ENCODE measurements at places on chromosomes 1 and 21.

GRCh38 chr1:23251812-23252211 is 34.5 kb upstream of the HTR1D start:
- no peak for DNase-seq

DNA sequence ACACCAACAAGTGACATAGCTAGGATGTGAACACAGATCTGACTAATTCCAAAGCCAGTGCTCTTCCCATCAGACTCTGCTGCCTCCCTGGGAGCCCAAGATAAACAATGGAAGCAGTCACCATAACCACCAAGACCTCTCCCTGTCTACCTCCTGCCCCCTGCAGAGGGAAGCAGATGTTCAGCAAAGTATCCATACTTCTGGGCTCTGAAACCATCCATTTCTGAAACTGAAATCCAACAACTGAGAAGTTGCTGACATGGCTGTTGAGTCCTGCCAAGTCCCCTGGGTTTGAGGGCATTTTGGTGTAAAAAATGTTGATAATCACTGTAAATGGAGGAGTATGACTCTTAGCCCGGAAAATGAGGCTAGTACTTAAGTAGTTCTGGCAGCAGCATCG is 102.1 kb downstream of the TYW3 start:
- DNase-seq = no peak

GRCh38 chr1:171257607-171258076 is 9.3 kb downstream of the FMO1 start:
- DNase-seq = no peak

GRCh38 chr1:21878840-21879478 is 58.2 kb downstream of the HSPG2 start:
- no peak for DNase-seq

GRCh38 chr1:113031171-113031933 is 41.6 kb upstream of the LRIG2 start:
- no peak for DNase-seq

DNA sequence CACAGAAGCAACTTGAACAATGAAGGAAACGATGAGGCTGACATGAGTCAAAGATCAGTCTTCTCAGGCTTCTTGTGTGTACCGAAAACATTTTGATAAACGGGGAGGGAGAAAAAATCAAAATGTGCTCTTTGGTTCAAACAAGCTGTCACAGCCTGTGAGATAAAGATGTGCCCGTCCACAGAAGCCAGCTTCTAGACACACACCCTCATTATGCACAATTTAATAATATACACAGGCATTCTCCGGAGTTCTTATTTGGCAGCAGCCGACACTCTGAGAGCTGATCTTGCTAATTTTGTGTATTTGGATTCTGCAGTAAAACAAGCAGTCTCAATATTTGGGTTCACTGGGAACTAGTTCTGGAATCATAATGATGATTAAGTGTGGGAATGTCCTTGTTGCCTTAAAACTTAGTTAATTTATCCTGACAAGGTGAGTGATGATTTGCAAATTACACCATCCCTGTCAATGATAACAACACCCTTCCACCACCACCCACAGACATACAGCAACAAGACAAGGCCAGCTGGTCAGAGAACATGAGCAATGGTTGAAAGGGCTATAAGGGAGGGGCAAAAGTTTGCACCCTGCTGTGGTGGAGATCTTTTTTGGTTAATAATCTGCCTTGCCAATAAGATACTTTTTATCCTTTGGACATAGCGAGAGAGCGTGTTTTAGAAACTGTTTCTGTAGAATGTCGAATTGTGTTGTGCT is 269.9 kb upstream of the KIAA0040 start:
- no peak for DNase-seq

- no peak for DNase-seq
Measured at GRCh38 chr21:42746240-42746592, 92.8 kb downstream of the PDE9A start.

- no peak for DNase-seq
Measured at GRCh38 chr1:44453798-44454349, 48.8 kb downstream of the RNF220 start.

GRCh38 chr1:186301448-186301847 is 73.6 kb downstream of the TPR start:
- no peak for DNase-seq

DNA sequence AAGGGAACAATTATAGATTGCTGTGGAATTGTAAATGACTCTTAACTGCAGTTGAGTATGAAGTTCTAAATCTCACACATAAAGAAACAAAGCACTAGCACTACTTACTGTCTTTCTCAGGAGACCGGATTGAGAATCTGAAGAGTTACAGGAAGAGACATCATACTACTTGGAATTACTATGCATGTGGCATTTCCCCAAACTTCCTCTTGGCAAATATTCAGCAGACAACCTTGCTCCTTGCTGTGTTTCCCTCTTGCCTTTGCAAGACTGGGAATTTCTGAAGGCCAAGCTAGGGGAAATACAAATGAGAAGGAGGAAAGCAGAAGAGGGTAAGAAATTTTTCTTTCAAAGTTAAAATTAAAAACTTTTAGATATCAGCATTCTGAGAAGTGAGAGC is 173.6 kb upstream of the KCTD3 start:
- no peak for DNase-seq

GRCh38 chr1:21361506-21361905 is 71.2 kb upstream of the ECE1 start:
- no peak for DNase-seq

DNA sequence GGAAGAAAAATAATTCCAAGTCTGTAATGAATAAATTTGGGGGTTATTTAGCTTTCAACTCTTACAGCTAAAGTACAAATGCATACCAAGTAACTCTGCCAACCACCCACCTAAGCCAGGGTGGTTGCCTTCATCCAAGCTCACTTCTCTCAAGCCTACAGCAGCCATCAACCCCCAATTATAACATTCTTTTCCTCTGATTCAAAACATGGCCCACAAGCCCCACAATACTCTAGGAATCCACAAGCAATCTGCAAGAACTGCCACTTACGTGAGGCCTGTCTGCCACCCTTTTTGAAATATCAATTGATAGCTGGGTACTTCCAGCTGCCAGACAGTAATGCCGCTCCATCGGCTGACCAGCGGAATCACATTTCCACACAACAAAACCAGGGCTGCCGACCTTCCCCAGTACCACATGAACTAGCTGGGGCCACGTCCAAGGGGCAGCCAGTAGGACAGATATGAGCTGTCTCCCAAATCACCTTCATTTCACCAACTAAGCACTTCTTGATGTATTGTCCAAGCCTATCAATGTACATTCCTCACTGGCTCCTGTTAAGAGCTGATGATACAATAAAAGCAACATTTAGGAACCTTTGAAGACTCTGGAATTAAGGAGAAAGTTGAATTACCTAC is 3.2 kb downstream of the LBR start:
- no peak for DNase-seq

DNA sequence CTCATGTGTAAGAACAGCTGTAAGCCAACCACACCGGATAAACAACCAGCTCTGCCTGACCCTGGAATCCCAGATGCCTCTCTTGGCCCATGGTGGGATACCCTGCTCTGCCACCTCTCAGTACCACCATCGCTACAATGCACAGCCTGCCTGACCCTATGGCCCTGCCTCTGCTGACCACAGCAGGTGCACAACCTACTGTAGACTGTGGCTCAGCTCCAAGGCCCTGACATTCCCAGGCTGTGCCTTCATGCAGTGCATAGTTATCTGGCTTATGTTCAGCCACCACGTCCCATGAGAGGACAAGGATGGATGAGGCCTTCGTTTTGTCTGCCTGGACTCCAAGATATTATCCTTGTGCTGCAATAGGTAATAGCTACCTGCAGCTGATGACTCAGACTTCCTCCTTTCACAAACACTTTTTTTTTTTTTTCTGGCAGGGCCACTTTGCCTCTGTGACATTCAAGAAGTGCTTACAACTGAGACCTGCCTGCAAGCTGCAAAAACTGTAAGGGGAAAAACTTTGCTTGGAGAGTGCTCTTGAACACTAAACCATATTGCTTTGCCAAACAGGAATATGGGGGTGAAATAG is 177.7 kb downstream of the URB2 start:
- no peak for DNase-seq

GRCh38 chr1:216749232-216749631 is 26.0 kb upstream of the ESRRG start:
- DNase-seq = no peak

DNA sequence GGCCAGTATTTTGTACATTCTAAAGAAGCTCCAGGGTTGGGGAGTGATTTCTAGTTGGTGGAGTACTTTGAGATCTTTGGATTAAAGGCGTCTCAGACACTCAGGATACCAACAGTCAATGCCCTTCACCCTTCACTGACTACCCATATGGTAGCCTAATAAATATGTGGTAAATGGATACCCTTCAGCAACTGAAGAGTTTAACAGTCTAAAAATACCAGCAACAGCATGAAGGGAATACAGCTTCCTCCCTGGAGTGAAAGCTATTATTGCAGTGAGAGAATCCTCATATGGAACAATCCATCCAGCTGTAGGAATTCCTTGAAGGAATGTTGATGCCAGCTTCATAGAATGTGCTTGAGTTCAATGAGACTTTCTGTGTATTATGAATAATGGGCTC is 26.8 kb downstream of the DNAJC11 start:
- DNase-seq = no peak

DNA sequence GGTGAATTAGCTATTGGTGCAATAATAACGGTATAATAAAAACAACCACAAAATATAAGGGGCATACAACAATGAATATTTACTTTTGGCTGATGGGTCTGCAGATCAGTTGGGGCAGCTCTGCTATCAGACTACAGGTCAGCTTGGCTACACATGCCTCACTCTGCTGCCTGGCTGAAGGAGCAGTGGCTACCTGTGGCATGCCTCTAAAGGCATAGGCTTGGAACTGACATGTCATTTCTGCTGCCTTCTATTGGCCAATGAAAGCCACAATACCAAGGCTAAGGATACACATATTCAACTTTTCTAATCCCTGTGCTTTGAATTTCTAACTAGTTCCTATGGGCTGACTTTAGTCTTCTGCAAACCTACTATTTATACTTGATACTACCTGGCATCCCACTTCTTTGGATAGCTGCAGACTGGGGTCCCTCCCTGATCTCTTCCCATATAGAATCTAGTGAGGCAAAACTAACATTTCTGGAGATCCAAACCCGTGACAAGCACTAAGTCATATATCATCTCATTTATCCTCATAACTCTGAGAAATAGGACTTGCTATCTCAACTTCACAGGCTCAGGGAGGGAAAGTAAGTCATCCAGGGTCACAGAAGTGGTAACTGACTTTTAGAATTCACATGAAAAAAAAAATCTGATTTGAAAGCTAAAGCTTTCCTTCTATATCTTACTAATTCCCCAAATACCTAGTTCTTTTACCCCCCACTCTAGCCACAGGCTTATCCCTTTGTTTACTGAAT is 19.2 kb upstream of the SYDE2 start:
- no peak for DNase-seq

DNA sequence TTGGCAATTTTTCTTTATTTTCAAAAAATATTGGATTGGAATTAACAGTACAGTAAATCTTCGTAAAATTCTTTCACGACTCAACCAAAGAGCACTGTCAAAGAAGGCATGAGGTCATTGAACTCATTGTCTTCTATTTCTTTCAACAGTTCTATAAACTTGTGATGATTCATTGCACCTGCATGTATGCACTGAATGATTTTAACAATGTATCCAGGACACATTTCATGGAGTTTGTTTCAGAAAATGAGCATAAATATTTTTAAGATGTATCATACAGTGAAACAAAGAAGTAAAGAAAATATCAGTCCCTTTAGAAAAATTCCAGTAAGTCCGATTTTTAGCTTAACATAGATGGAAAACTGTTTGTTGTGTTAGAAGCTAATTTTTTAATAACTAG is 33.6 kb upstream of the CD34 start:
- DNase-seq = no peak

GRCh38 chr1:109499661-109500536 is 6.0 kb downstream of the CYB561D1 start:
- peak; percentile 82 for DNase-seq

- DNase-seq = no peak
Measured at GRCh38 chr1:241332987-241333386, 24.0 kb downstream of the RGS7 start.

DNA sequence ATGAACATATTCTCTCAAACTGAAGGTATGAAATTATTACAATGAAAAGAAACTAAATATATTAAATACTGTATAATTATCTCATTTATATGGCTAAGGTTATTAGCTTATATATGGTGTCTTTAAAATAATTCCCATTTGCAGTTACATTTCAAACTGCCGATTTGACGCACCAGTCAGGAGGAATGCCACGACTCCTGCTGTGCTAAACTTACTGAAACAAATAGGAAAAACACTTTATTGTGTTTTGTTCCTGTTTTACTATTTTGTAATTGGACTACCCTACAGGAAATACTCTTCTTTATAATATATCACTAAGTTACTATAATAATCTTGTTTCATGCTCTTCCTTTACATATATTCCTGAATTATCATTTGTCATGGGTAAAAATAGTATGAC is 117.8 kb downstream of the DPYD start:
- DNase-seq = no peak

DNA sequence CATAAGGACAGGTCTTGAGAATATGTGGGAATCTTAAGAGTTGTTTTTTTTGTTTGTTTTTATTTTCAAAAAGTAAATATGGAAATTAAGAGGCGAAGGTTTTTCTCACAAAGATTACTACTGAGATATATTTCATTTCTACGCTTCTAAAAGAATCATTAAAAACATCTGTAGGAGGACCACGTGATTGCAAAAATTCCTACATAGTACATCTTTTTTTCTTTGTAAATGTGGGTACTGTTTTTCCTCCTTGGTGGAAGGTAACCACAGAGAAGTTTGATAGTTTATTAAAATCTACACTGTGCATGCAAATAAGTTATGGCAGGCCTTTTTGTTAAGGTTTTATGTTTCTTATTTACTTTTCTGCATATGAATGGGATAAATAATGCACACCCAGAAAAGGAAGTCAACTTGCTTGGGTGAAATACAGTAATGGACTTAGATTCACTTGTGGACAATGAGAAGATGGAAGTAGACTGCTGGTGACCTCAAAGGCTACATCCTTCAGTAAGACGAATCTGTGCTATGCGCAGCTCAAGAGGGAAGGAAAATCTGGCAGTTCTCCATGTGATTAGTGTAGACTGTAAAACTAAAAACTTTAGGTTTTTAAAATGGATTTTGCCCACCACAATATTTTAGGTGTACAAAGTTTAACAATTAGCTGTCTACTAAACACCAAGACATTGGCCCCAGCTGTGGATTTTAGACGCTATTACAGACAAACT is 2.0 kb downstream of the AK5 start:
- DNase-seq = no peak

- DNase-seq = no peak
Measured at GRCh38 chr1:13590486-13590885, 6.9 kb downstream of the PDPN start.

DNA sequence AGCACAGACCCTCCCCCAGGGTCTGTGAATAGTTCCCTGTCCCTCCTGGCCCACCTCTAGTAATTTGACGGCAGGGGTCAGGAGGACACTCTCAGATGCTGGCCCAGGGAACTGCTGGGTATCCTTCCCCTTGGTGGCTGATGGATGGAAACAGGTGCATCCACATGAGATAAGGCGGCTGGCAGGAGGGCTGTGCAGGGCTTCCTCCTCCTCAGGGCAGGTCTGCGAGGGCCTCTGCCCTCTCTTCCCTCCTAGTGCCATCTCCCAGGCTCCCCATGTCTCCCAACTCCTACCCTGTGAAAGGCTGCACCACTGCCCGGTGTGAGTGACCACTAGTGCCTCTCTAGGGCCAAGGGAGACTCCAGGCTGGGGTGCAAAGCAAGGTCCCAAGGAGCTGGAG is 123.9 kb downstream of the GLIS1 start:
- no peak for DNase-seq

Measured in stimulated activated CD8-positive, alpha-beta memory T cell treated with anti-CD3 and anti-CD28 coated beads, Interleukin-4, amount 100 ng/mL, for 48 hours (primary cell).